Femur (tissue), 1 donor: ENCODE measurements at places on chromosomes 2 and 18.

DNA sequence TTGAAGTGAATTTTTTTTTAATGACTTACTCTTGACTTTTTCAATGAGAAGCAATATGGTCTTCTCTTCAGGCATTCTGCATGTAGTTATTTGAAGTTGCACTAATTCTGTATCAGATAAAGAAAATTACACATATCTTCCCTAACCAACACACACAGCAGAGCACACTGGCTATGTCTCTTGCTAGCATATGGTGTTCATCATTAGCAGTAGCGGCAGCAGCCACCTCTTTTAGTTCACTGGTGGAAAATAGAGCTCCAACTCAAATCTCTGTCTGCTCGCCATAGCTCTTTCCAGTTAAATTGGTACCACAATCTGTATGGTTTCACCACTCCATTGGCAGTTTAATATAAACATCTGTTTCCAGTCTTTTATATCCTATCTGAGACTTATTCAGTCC lies 278.1 kb upstream of the ZEB2 start:
- DNase-seq, result no peak

DNA sequence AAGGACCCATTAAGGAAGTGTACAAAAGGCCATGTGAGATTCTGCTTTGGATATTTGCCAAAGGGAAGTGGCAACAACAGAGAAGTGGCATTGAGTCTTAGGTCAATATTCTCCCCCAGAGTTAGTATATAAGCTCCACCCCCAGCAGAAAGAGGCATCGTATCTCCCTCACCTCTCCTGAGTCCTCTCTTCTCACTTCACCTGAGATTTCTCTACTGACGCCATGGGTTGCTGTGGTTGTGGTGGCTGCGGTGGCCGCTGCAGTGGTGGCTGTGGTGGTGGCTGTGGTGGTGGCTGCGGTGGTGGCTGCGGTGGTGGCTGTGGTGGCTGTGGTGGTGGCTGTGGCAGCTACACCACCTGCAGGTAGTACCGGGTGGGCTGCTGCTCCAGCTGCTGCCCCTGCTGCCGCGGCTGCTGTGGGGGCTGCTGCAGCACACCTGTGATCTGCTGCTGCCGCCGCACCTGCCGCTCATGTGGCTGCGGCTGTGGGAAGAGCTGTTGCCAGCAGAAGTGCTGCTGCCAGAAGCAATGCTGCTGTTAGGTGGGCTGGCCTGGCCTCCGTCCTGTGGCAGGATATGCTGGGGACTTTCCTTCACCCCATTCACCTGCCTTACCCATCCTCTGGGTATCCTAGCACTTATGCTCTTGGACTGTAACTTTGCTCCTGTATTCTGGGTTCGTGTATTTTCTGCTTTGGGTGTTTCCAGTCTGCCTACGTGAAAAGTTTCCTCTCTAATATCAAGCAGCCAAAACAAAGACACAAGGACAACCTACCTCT lies 5.9 kb downstream of the SCYGR3 start:
- no peak for DNase-seq

- DNase-seq, result no peak
Measured at GRCh38 chr2:3115301-3116042, 262.1 kb downstream of the EIPR1 start.

DNA sequence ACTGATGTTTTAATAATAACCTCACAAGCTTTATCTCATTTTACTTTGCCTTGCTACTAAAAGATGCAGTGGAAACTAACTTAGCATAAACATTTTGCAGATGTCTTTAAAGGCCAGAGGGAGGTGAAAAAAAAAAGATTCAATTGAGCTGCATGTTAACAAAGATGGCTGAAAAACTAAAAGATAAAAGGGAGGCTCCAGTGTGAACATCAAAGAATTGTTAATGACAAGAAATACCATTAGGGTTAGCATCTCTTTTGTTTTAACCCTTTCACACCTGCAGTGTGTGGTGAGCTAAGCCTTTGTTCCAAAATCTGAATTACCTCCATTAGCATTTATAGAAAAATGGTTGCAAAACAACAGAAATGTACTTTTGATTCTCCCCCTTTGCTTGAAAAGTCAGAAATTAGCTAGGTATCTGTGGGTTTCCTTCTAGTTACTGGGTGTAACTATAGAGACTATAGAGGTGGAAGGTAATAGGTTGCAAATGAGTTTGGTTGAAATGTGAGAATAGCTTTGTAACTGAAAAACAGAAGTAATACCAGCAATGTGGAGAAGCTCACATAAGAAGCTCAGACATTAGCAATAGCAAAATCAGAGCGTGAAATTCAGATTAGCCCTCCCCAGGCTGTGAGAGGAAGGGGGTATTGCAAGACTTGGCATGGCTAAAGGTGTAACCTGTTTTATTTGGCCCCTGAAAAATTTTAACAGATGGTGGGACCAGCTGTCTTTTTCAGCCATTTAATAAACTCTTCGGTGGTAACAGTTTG lies 34.8 kb upstream of the SP5 start:
- no peak for DNase-seq

DNA sequence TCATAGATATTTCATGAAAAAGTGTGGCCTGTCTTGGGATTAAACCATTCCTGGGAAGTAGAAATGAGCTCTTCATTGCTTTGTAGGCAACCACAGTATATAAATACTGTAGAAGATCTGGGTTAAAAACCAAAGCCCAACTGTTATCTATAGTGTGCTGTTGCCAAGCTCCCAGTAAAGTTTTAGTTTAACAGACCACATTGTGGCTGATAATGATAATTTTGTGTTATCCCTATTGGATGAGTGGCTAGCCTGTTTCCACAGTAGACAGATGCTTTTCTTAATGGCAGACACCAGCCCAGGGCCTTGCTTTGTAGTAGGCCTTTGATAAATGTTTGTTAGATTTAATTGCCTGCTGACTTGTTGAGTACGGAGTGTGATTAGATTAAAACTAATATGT lies 52.1 kb downstream of the FMNL2 start:
- DNase-seq, result no peak

DNA sequence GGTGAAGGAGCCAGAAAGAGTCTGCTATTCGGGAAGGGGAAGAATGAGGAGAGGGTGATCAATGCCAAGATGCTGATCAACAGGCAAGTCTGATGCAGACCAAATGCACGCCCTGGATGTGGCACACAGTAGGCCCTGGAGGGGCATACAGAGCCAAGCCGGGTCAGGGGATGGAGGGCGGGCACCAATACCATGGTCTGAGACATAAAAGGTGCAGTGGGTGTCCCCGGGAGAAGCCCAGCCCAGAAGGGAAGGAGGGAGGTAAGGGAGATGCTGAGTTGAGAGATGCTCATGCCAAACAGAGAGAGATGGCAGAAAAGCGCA lies 66.6 kb upstream of the ID2 start:
- DNase-seq, result no peak

- no peak for DNase-seq
Measured at GRCh38 chr2:159758686-159759085, 39.3 kb downstream of the CD302 start.

DNA sequence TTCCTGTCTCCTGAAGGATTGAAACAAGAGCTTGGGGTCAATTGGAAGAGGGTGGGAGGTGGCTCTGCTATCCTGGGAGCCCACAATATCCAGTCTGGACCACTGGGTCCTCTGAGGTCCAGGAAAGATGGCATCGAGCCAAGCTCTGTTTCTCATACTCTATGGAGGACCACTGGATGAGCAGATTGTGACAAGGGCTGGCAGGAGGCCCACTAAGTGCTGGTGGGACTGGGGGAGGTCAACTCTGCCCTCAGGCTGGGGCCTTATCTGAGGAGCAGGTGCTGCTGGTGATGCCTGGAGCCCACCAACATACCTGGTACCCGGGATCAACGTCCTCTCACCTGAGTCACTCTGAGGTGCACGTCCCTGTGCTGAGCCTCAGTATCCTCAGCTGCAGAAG lies 142.4 kb downstream of the NDUFA10 start:
- DNase-seq, result no peak

GRCh38 chr2:20934236-20934635 lies 109.6 kb downstream of the APOB start:
- no peak for DNase-seq

GRCh38 chr18:48832938-48833700 lies 117.6 kb downstream of the SMAD7 start:
- DNase-seq, result peak; percentile 83

GRCh38 chr18:70377317-70377799 lies 88.5 kb downstream of the SOCS6 start:
- DNase-seq, result no peak
